Activated T-helper 1 cell treated with anti-CD3 and anti-CD28 coated beads, Interleukin-12 subunit alpha, Interleukin-12 subunit beta, Interleukin-2, Interleukin-4 antibody, amounts not matched to agents 30 ng/mL and 10 ng/mL and 1 ng/mL, durations not matched to agents 14 hours and 24 hours and 36 hours (primary cell): ENCODE measurements at places on chromosomes 3 and 15.

DNA sequence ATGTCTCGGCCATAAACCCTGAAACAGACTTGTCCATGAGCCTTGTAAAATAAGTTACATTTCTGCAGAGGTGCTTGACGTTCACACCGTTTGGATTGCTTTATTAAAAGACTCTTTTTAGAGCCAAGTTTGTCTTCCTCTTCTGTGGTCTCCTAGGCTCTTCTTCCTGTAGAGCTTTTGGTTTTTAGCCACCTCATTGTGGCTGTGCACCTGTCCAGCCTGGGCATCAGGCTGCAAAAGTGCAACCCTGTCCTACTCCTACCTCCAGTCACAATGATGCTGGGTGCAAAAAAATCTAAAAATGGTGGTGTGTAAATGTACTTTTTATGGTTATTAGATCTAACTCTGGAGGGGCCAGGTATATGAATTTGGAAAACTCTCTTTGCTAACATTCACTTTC lies 2.8 kb upstream of the RIOX2 start:
- H3K36me3 ChIP-seq, result peaks cover 16% of the 10 kb centered on the region
- peak overlapping the region; percentile 43 for H3K4me3 ChIP-seq

GRCh38 chr15:57921371-57921770 lies 144.1 kb downstream of the ALDH1A2 start:
- peaks cover 13% of the 10 kb centered on the region for H3K27me3 ChIP-seq
- no peaks in the 10 kb centered on the region for H3K36me3 ChIP-seq
- DNase-seq, result no peak
- H3K27ac ChIP-seq, result no peak overlapping the region
- H3K4me1 ChIP-seq, result no peaks in the 10 kb centered on the region

- H3K4me1 ChIP-seq, result no peaks in the 10 kb centered on the region
- no peaks in the 10 kb centered on the region for H3K36me3 ChIP-seq
- H3K27ac ChIP-seq, result no peak overlapping the region
- no peak overlapping the region for H3K4me3 ChIP-seq
- H3K27me3 ChIP-seq, result no peaks in the 10 kb centered on the region
These were observed 1241.5 kb upstream of the GBE1 start for GRCh38 chr3:83002869-83003445.

- no peaks in the 10 kb centered on the region for H3K27me3 ChIP-seq
- peaks cover 49% of the 10 kb centered on the region for H3K36me3 ChIP-seq
- DNase-seq, result no peak
- peaks cover 6% of the 10 kb centered on the region for H3K4me1 ChIP-seq
- no peak overlapping the region for H3K4me3 ChIP-seq
- no peak overlapping the region for H3K27ac ChIP-seq
These were observed 212.1 kb downstream of the ATP8B4 start for GRCh38 chr15:49906966-49907365.

DNA sequence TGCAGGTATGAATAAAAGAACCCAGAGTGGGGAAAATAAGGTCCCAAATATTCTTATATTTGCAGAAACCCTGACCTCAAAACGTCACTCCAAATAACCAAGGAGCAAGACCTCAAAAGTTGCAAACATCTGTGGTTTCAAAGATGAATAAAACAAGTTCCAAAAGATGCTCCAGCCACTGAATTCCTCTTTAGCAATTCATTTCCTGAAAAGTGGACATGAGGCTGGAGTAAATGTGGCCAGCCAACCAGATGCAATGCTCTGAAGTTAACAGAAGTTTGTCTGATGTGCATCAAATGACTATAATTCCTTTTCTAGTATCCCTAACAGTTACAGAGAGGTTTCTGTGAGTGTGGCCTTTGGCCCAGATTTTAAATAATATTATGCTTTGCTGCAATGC lies 71.2 kb upstream of the WNT5A start:
- H3K27me3 ChIP-seq, result peaks cover 2% of the 10 kb centered on the region
- DNase-seq, result no peak
- no peaks in the 10 kb centered on the region for H3K36me3 ChIP-seq
